ENCODE measurements at places on chromosomes 3 and 15.

DNA sequence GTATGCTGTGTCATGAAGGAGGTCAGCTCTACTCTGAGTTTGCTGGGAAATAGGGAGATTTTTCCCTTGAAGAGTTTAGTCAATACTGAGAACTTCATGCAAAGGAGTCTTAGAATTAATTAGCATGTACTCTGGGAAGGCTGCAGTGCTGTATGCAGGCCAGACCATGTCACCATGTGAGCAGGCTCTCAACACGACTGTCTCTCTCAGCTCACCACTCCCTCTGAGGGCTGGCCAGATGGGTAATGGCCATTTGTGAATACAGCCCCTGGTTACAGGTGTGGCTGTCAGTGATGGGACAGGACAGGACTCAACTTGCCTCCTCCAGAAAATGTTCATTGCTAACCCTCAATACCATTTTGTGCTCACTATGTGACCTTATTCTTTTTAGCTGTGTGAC is 5.1 kb upstream of the CERS3 start:
- no peak for DNase-seq

DNA sequence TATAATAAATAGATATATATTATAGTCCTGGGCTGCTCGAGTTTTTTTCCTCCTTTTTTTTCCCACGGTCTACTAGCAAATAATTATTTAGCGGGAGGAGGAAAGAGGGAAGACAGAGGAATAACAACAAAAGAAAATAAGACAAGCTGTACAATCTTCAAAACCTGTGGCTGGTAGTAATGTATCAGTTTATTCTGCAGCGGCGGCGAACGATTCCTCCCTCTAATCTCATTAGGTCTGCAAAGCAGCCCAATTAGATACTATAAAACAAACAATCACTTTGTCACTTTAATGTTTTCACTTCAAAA is 390 bp upstream of the TLE3 start:
- no peak for DNase-seq

DNA sequence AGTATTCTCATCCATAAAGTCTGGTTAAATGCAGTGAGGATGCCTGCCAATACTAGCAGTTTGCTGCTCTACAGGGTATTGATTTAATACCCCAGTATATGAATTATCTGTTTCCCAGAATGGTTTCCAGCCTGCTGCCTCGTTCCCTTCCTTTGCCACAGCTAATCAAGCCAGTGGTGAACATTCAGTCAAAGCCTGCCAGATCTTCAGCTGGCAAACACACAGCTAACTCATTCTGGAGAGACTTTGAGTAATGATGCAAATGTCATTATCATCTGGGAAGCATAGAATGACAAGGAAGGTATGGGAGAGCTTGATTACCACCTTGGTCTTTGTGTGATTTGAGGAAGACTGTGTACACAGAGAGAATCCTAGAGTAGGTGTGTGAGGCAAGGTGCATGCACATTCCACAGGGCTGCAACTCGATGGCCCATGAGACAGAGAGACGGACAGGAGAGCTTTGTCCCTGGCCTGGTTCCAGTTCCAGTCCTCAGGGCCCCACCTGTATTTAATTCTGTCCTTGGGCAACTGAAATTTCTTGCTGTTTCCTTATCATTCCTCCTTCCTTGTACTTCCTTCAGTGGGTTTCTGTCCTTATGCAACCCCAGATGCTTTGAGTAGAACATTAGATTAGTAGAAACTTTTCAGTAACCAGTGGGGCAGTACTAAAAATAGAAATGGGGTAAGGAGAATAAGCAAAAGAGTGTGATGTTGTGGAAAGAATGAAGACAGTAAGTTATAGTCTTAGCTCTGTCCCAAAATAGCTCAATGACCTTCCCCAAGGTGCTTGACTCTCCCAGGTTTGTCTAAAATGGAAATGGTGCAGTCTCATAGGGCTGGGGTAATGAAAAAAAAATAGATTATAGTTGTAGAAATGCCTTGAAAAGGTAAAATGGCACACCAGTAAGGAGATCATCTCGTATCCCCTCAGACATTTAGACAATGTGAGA is 72.5 kb downstream of the MITF start:
- no peak for DNase-seq

DNA sequence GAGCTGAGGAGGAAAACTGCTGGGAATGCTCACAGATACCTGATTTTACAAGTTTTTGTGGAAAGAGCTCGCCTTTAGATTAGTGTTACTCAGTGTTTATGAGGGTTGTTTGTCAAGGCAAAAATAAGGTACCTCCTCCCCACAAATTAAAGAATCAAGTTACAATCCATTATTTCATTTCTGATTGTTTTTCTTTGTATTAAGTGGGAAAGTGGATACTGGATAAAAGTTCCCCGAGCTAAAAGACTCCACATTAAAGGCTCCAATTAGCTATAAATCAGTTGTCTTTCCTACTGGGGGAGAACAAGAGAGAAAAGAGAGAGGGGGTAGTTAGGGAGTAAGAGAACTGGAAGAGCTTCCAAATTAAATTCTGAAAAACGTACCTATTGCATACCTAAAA is 1.9 kb downstream of the ALDH1A2 start:
- no peak for DNase-seq

GRCh38 chr15:78363381-78363734 is 23.2 kb downstream of the CRABP1 start:
- DNase-seq, result no peak

DNA sequence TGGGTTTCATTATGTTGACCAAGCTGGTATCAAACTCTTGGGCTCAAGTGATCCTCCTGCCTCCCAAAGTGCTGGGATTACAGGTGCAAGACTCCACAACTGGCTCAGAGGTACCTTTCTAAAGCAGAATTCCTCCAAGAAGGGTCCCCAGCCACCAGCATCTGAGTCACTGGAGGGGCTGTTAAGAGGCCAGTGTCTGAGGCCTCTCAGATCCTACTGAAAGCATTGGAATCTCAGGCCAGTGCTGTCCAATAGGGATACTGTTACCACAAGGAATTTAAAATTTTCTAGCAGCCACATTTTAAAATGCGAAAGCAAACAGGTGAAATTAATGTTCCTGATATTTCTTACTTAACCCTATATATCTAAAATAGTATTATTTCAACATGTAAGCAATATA is 1.3 kb downstream of the CAV3 start:
- DNase-seq, result no peak

- no peak for DNase-seq
These were observed 514.3 kb upstream of the PPP2R3A start for GRCh38 chr3:135451037-135451785.

- no peak for DNase-seq
These were observed 397.6 kb downstream of the FOXP1 start for GRCh38 chr3:71185733-71186455.

- no peak for DNase-seq
These were observed 32.8 kb downstream of the BDH1 start for GRCh38 chr3:197522881-197523441.

- DNase-seq, result no peak
These were observed 87.9 kb downstream of the PLXNA1 start for GRCh38 chr3:127070776-127071175.

- no peak for DNase-seq
These were observed 18.1 kb downstream of the H1-8 start for GRCh38 chr3:129560911-129561594.

DNA sequence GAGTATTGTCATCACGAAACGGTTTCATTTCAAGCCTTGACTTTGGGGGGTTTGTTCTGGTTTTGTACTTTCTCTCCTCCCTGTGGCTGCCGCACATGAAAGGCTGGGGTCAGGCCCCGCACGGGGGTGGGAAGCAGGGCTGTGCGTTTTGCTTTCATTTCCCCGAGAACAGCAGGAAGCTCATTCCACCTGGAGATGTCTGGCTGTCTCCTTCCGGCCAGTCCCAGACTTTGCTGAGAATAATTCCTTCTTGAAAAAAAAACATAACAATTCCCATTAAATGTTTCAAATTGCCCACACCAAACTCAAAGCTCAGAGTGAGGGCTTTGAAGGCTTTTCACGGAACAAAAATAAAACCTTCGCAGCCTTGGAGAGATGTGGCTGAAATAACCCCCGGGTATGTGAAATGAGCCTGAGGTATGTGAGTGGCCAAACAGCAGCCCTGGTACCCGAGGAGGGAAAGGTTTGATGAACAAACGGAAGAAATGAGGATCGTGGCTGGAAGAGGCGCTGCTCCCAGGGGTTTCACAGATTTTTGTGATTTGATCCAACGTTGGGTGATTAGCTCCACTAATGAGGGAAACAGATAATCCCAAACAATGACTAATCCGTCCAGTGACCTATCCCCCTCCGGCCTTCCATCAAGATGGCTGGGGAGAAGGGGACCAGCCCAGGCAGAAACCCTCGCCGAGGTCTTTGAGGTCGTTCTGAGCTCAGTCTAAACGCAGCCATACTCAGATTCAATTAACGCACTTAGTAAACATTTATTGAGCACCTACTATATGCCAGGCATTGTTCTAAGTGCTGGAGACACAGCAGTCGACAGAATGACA is 126.9 kb upstream of the MEF2A start:
- no peak for DNase-seq

DNA sequence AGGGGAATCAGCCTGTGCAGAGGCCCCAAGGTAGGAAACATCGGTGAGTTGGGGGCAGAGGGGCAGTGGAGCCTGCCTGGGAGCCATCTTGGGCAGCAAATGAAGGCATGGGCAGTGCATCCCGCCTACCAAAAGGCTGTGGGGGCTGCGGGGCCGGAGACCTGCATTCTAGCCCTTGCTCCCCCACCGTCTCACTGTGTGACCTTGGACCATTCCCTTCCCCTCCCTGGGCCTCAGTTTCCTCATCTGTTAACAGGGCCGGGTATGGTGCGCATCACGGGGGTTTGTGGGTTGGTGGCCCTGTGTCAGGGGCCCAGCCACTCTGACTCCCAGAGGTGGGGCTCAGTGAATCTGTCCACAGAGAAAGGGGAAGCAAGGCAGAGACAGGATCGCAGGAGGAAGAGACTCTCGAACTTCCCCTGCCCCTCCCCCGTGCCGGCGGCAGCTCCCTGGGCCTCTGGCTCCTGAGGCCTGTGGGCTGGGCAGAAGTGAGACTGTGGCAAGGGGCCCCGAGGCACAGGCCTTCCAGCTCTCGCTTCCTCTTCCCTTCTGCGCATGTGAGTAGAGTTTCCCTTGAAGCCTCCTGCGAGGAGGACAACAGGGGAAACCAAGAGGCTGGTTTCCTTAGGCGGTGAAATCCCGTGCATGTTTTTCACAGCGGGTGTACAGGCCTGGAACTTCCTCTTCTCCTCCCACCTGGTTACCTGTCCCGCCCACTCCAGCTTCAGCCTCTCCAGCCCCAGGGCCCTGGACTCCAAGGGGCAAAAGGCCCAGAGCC is 42.9 kb downstream of the IDH2 start:
- DNase-seq, result peak; percentile 49

GRCh38 chr15:60960517-60960916 is 268.6 kb downstream of the RORA start:
- no peak for DNase-seq

DNA sequence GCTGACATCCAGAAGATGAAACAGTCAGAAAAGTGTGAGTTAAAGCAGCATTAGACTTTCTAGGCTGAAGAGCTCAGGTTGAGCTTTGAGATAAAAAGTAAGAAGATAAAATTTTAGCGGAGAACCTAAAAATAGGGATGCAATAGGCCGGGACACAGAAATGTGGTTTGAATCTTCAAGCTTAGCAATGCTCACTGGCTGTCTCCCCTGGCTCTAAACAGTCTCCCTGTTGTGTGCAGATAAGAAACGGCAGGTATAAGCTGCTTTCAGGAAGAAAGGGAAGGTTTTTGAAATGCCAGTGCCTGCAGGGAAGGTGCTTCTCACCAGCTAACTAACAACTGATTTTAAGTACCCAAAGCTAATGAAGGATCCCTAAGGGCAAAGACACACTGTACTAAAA is 718.7 kb upstream of the SGO1 start:
- DNase-seq, result no peak

DNA sequence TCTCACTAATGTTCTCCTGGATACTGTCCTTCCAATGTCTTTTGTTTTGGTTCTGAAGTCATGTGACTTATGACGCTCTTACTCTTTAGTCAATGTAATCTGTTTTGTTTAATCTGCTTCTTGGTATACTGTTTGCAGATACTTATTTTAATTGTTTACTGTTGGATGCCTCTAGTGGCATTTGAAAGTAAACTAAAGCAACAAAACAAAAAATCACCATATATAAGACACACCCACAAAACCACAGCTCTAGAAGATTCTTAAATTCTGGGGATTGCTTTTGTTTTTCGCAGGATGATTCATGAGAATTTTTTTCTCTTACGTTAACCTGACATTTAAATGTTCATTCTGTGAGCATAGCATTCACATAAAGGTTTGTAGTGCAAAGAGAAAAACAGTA is 16.8 kb downstream of the SLC25A26 start:
- no peak for DNase-seq

DNA sequence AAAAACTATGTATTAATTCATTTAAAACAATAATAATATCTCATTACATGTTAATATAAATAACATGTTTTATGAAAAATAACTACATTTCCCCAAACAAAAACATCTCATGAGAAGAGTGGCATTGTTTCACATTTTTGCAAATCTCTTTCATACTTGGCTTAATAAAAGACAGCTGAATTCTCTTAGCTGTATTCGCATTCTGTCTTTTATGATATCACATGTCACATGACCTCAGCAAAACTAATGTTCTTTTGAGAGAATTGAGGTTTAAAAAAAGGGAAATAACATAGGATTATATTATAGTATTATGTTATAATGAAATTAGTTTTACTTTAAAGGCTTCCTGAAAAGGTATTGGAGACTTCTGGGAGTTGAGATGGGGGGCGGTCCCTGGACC is 48.4 kb upstream of the SPPL2A start:
- DNase-seq, result no peak

DNA sequence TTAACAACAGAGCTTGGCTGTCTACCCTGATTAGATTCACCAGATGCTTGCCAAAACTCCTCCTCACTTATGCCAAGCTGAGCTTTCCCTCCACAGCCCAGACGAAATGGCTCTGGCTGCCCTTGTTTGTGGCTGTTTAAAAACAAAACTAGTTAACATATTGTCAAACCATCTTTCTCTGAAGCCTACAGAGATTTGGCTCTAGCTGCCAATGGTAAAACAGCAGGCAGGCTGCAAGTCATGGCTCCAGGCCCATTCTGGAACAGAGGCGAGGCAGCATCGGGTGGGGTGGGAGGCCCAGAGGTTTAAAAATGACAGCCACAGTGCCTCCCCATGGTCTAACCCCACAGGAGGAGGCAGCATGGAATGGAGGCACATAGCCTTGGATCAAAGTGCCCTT is 75.9 kb downstream of the SCN5A start:
- DNase-seq, result no peak

DNA sequence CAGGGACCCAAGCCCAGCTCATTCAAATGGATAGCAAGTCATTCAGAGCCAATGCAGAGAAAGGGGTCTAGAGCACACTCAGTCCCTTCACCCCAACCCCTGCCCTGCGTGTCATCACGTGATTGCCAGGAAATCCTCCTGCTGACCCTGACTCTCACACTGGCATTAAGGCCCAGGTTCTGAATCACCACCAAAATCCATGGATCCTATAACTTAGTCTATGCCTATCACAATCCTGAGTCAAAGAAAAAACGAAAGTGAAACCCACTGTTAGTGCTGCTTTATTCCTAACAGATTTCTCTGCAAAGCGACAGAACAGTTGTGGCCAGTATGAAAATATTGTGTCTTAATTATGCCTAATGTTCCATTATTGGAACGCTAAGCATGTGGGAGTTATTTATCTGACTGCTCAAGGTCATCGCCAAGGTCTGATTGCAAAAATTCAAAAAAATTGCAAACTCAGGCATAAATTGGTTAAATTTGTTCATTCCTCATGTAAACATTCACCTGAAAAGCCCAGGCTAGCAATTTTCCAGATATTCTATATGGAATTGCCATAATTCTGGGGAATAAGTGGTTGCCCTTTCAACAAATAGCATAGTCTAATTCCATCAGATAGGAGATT is 108.7 kb upstream of the EIF1B start:
- no peak for DNase-seq

Measured in stimulated activated CD8-positive, alpha-beta memory T cell treated with anti-CD3 and anti-CD28 coated beads, Interleukin-7, amount 100 ng/mL, for 24 hours (primary cell).